ENCODE measurements at places on chromosomes 11 and 22.

GRCh38 chr11:35146074-35146521 lies 7.1 kb downstream of the CD44 start:
- DNase-seq = peak; percentile 69

DNA sequence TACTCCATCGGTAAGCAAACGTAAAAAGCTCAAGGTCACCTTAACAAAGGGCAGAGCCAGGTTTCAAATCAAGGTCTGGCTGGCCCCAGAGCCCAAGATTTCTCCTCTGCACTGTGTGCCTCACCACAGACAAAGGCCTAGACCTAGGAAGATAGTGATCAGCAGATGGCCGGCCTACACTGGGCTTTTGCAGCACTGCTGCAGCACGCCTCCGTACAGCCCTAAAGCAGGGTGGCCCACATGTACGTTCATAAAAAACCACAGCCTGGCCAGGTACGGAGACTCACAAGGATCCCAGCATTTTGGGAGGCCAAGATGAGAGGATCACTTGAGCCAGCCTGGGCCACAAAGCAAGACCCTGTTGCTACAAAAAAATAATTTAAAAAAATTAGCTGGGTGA lies 106.3 kb upstream of the PITPNB start:
- DNase-seq = no peak

GRCh38 chr11:10381736-10382135 lies 73.3 kb upstream of the AMPD3 start:
- DNase-seq = no peak

GRCh38 chr11:134034496-134035381 lies 34.1 kb upstream of the JAM3 start:
- DNase-seq = no peak

DNA sequence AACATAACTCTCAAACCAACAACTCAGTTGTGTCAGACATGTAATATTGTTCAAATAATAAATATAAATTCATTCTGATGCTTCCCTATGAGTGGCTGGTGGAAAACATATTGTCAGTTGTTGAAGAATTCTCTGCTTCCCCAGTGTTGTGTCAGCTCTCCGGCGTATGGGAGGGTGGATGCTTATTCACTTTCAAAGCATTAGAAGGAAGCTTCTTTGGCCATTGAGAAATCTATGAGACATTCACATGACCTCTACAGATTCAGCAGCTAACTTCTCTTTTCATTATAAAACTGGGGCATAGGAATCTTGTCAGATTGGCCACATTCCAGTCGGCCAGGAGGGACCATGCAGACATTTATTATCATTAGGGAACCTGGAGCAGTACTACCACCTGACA lies 2.9 kb downstream of the OR51V1 start:
- DNase-seq = no peak

- no peak for DNase-seq
These were observed 18.2 kb downstream of the UBASH3B start for GRCh38 chr11:122673701-122674100.

GRCh38 chr11:1392111-1392510 lies 2.4 kb downstream of the BRSK2 start:
- DNase-seq = no peak

GRCh38 chr11:125347261-125347585 lies 148.8 kb downstream of the FEZ1 start:
- no peak for DNase-seq

GRCh38 chr11:1236316-1237127 lies 13.7 kb downstream of the MUC5B start:
- no peak for DNase-seq

DNA sequence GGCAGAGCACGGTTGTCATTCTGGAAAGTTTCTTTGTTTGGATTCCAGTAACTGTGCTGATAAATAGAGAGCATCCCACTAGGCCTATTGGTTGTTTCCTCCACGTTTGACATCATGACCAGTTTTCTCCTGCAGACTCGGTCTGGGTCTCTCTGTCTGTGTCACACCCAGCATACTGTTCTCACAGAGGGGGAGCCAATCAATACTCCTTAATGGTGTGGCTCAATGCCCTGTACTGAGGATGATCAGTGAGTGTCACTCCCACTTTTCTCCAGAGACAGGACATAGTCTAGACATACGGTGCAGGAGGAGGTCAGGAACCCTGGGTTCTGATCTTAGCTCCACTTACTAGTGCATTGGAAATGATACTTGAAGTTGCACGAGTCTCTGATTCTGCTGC lies 88.2 kb upstream of the BLID start:
- no peak for DNase-seq

GRCh38 chr22:16953206-16954059 lies 54.6 kb downstream of the GAB4 start:
- DNase-seq = no peak

DNA sequence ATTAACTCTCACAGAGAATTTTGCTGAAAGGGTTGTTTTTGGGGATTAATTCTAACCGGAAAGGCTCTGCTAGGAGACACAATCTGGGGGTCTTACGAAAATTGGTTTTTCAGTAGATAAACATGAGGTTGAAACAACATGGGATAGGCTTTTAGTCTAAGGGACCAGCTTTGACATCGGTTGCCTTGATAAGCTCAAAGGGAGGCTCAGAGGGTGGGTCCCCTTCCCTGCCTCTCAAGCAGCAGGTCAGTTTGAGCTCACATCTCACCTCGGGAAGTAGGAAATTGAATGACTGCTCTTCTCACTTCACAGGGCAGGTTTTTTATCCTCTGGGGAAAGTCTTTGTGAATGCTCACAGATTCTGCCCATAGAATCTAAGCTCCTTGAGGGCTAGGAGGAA lies 70.2 kb upstream of the KIRREL3 start:
- no peak for DNase-seq

DNA sequence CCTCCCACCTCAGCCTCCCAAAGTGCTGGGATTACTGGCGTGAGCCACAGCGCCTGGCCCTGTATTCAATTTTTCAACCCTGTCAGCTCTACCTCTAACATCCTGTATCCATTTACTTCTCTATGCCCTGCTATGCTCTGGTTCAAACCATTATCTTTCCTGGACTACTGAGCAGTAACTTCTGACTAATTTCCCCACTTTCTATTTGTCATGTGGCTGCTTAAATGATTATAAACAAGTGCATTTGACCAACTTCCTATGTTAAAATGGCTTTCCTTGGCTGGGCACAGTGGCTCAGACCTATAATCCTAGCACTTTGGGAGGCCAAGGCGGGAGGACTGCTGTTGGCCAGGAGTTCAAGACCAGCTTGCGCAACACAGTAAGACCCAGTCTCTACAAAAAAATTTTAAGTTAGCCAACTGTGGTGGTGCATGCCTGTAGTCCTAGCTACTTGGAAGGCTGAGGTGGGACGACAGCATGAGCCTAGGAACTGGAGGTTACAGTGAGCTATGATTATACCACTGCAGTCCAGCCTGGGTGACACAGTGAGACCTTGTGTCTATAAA lies 2.1 kb downstream of the MED19 start:
- DNase-seq = no peak

GRCh38 chr11:78281511-78281910 lies 92.8 kb downstream of the USP35 start:
- DNase-seq = no peak

DNA sequence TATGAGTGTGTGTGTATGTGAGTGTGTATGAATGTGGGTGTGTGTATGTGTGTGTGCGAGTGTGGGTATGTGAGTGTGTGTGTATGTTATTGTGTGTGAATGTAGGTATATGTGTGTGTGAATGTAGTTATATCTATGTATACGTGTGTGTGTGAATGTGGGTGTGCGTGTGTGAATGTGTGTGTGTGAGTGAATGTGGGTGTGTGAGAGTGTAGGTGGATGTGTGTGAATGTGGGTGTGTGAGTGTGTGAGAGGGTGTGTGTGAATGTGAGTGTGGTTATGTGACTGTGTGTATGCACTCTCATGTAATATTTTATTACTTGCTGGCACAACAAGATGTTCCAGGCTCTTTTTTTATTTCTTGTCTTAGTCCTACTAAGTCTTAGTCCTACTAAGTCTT lies 513.4 kb upstream of the B3GAT1 start:
- DNase-seq = no peak

- no peak for DNase-seq
These were observed 99.8 kb downstream of the MORC2 start for GRCh38 chr22:30868663-30869385.

GRCh38 chr11:133049244-133050019 lies 482.9 kb downstream of the OPCML start:
- no peak for DNase-seq

DNA sequence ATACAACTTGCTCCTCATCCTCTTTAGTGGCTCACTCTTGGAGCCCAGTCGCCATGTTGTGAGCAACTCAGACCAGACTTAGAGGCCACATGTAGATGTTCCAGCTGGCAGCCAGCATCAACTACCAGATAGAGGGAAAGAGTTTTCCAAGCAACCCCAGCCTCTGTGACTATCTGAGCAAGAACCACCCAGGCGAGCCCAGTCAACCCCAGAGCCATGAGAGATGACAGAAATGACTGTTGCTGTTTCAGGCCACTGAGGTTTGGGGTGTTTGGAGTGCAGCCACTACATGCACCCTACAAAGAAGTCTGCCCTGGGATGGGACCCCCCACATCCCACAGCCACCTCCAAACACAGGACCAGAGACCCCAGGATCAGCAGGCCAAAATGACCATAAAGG lies 24.8 kb upstream of the CLDN5 start:
- no peak for DNase-seq

DNA sequence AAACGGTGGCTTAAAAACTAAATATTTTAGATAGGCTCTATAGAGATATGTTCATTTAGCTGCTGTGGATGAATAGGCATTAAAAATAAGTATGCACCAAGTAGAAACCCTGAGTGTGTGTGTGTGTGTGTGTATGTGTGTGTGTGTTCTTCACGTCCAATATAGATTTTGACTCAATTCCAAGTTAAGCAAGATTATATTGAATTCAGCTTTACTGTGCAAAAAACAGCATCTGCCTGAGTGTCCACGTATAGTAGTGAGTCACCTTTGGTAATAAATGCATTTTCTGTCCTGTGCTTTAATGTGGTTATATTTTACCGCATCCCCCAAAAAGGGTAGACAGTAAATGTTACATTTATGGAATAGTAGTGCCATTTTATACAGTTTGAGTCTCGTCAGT lies 71.2 kb downstream of the PDHX start:
- no peak for DNase-seq

DNA sequence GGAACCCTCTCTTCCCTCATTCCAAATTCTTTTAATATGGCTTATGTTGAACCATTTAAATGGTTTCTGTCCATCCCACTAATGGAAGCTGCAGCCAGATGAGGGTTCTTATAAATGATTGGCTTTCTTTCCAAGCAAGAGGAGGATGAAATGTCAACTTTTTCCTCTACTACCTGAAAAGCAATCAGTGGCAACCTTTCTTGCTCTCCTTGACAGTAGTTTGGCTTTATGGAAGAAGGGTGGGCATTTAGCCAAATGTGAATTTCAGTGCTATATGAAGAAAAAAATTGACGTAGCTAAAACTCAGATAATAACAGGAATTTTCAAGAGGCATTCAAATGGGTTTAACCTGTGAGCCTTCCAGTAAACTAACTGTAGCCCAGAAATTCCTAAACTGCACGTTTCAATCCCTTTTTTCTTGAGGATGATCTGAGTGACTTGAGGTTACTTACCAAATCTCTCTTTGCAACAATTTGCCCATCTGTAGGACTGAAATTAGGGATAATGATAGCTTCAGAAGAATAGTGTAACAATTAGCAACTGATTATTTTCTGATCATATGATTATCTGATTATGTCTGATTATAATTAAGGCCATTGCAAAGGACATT lies 90.9 kb downstream of the EXT2 start:
- DNase-seq = no peak

DNA sequence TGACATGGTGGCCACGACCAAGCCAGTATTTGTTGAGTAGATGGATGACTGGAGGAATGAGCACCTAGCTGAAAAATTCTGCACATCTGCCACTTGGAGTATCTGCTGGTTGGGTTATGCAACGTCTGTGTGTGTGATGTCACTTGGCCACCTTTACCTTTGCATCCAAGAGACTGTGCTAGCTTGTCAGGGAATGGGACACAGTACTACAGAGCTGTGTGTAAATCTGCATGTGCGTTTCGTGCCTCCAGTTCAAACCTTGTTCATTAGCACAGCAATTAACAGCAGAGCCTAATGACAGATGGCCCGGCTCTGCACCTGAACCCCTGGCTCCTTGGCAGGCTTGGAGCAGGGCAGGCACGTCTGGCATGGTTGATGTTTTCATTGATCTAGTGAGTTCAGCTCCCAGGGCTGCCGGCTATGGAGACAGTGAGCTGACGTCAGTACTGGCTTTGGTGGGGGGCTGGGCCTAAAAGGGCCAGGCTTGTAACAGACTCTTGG lies 188.4 kb upstream of the NAV2 start:
- no peak for DNase-seq

- DNase-seq = no peak
These were observed 40.4 kb upstream of the AMPD3 start for GRCh38 chr11:10414659-10415058.

DNA sequence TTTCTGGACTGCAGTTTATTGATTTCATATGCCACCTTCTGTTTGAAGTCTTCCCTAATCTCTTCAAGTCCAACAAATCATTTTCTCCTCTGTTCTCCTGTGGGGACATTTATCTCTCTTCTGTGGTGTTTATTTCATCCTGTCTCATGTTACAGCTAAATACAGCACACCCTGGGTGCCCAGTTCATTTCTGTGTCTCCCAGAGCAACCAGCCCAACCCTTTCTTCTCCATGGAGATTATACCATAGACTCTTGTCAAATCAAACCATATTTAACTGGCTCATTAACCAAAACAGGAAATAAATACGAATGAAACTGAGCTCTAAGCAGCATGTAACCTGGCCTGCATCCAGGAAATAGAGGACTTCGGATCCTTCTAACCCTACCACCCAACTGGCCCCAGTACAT lies at the start of gene MS4A8:
Gene MS4A8 (plus strand): TSS at position 329 of the 408 bp plus-strand sequence. CDS start 1,249 bp downstream, outside the sequence.
- DNase-seq = no peak

DNA sequence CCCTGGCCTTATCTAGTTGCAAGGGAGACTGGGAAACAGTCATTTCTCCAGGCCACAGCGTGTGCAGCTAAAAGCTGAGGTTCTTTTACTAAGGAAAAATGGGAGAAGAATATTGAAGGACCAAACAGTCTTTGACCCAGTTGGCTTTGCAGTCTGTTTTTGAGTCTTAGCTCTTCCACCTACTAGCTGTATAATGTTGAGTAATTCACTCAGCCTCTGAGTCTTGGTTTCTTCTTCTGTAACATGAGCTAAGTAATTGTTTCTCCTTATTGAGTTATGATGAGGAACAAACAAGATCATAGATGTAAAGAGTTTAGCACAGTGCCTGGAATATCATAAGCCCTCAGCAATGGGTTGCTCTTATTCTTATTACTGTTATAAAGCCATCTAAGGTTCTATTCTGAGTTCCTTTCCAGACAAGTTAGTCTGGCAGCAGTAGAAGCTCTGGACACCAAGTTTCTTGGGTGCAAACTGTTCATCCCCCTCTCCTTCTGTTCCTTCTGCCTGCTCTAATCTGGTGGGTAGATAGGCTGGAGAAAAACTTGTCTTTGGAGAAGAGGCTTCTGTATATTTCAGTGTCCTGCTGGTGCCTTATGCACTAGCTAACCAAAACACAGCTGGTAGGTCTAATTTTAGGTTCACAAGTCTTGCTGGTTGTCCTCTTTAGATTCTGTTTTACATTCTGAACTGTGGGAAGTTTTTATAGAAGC lies 13.5 kb downstream of the TRIM44 start:
- no peak for DNase-seq
